Testis (tissue), 5 donors: ENCODE measurements at places on chromosomes 13 and 19.

GRCh38 chr13:108974686-108975085 is 345.3 kb downstream of the MYO16 start:
- H3K4me1 ChIP-seq = no peaks in the 10 kb centered on the region
- H3K4me3 ChIP-seq = no peak overlapping the region
- no peak overlapping the region for H3K27ac ChIP-seq
- H3K27me3 ChIP-seq = no peaks in the 10 kb centered on the region
- H3K36me3 ChIP-seq = no peaks in the 10 kb centered on the region
- no peak for DNase-seq

- H3K4me3 ChIP-seq = no peak overlapping the region
- peaks cover 35% of the 10 kb centered on the region for H3K4me1 ChIP-seq
- no peaks in the 10 kb centered on the region for H3K27me3 ChIP-seq
- H3K36me3 ChIP-seq = no peaks in the 10 kb centered on the region
Measured at GRCh38 chr19:55638864-55639359, 1.9 kb upstream of the ZNF580 start.

DNA sequence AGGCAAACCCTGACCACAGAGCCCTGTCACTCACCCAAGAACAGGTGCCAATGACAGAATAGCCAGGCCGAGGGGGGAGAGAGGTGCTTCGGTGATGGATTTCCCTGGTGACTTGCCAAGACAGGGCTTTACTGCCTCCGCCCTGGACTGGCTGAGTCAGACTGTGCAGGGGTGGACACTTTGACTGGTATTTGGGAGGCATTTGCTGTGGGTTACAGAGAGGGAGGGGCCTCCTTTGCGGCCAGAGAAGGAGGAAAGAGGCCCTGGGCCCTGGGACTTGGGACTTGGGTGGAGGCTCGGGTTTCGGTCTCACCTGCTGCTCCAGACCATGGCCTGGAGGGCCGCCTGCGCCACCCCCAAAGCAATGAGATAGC is 4.6 kb upstream of the EPS8L1 start:
- no peak overlapping the region for H3K4me3 ChIP-seq
- no peak overlapping the region for H3K27ac ChIP-seq
- no peak for DNase-seq

DNA sequence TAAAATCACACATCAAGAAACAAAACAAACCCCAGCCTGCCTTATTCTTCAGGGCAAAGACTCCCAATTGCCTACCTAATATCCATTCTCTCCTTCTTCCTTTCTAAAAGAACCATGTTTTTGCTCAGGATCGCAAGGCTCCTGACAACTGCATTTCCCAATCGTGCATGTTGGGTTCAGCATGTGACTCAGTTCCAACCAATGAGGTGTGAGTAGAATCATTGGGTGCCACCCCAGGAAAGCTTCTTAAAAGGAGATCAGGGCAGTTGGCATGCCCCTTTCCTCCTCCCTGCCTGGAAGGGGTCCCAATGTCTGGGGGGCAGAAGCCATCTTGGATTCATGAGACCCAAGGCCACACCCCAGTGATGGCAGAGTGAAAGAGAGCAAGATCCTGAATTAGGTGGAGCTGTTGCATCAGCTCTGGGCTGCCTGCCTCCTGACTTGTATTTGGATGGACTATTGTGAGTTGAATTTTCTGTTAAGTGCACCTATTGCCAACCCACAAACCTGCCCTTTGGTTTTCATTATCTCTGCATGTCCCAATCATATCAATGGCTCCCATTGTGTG is 26.0 kb upstream of the UBAC2 start:
- H3K27ac ChIP-seq = no peak overlapping the region
- H3K27me3 ChIP-seq = no peaks in the 10 kb centered on the region
- no peak overlapping the region for H3K4me3 ChIP-seq
- H3K36me3 ChIP-seq = no peaks in the 10 kb centered on the region
- no peak for DNase-seq

GRCh38 chr19:38221421-38221820 is 2.6 kb downstream of the DPF1 start:
- no peak for DNase-seq
- H3K36me3 ChIP-seq = no peaks in the 10 kb centered on the region
- H3K4me3 ChIP-seq = no peak overlapping the region
- H3K4me1 ChIP-seq = peaks cover 3% of the 10 kb centered on the region

- no peaks in the 10 kb centered on the region for H3K36me3 ChIP-seq
- H3K4me3 ChIP-seq = no peak overlapping the region
- DNase-seq = no peak
- no peak overlapping the region for H3K27ac ChIP-seq
- H3K27me3 ChIP-seq = no peaks in the 10 kb centered on the region
- H3K4me1 ChIP-seq = no peaks in the 10 kb centered on the region
Measured at GRCh38 chr13:60689076-60689475, 292.1 kb downstream of the TDRD3 start.

GRCh38 chr13:39215971-39216370 is 177.7 kb downstream of the NHLRC3 start:
- no peaks in the 10 kb centered on the region for H3K36me3 ChIP-seq
- no peak overlapping the region for H3K27ac ChIP-seq
- H3K27me3 ChIP-seq = no peaks in the 10 kb centered on the region
- no peak overlapping the region for H3K4me3 ChIP-seq
- H3K4me1 ChIP-seq = no peaks in the 10 kb centered on the region

- DNase-seq = no peak
- no peak overlapping the region for H3K27ac ChIP-seq
- no peaks in the 10 kb centered on the region for H3K27me3 ChIP-seq
- H3K4me1 ChIP-seq = peaks cover 7% of the 10 kb centered on the region
Measured at GRCh38 chr19:35777961-35778360, 2.6 kb downstream of the ARHGAP33 start.

DNA sequence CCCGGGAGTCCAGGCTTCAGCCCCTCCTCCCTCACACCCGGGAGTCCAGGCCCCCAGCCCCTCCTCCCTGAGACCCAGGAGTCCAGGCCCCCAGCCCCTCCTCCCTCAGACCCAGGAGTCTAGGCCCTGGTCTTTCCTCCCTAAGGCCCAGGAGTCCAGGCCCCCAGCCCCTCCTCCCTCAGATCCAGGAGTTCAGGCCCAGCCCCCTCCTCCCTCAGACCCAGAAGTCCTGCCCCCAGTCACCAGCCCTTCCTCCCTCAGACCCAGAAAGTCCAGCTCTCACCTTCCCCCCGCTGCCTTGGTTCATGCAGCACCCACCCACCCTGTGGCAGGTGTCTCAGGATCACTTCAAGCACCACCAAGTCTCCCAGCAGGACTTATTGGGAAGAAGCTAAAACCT is 14.1 kb downstream of the CYTH2 start:
- H3K4me3 ChIP-seq = no peak overlapping the region
- H3K4me1 ChIP-seq = no peaks in the 10 kb centered on the region
- H3K36me3 ChIP-seq = no peaks in the 10 kb centered on the region
- no peak overlapping the region for H3K27ac ChIP-seq

DNA sequence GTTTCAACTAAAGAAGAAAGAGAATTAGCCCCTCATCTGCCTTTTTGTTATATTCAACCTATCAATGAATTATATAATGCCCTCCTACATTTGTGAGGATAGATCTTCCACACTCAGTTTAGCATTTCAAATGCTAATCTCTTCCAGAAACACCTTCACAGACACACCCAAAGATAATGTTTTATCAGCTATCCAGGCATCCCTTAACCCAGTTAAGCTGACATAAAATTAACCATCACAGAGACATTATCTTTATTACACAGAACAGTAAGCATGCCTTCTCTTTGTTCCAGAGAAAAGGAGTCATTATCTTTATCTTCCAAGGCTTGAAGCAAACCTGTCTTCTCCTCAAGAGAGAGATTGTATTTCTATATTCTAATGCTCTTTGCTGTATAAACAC is 53.1 kb downstream of the PCDH20 start:
- no peak for DNase-seq
- no peaks in the 10 kb centered on the region for H3K4me1 ChIP-seq
- H3K36me3 ChIP-seq = no peaks in the 10 kb centered on the region
- H3K4me3 ChIP-seq = no peak overlapping the region

GRCh38 chr19:35461060-35461459 is 13.0 kb downstream of the FFAR2 start:
- no peaks in the 10 kb centered on the region for H3K27me3 ChIP-seq
- peaks cover 3% of the 10 kb centered on the region for H3K4me1 ChIP-seq
- H3K4me3 ChIP-seq = no peak overlapping the region
- H3K27ac ChIP-seq = no peak overlapping the region

- no peaks in the 10 kb centered on the region for H3K4me1 ChIP-seq
- H3K27ac ChIP-seq = no peak overlapping the region
- no peak overlapping the region for H3K4me3 ChIP-seq
- no peak for DNase-seq
- no peaks in the 10 kb centered on the region for H3K27me3 ChIP-seq
Measured at GRCh38 chr13:21355304-21355703, 103.8 kb downstream of the ZDHHC20 start.

GRCh38 chr19:51799034-51799773 is 4.2 kb downstream of the FPR3 start:
- H3K4me3 ChIP-seq = no peak overlapping the region
- peak; percentile 93 for DNase-seq
- no peaks in the 10 kb centered on the region for H3K36me3 ChIP-seq
- peaks cover 62% of the 10 kb centered on the region for H3K4me1 ChIP-seq

GRCh38 chr19:5588906-5589676 is 21.3 kb upstream of the TINCR start:
- no peak for DNase-seq
- H3K4me1 ChIP-seq = peaks cover 6% of the 10 kb centered on the region
- no peak overlapping the region for H3K4me3 ChIP-seq
- H3K27me3 ChIP-seq = no peaks in the 10 kb centered on the region
- no peaks in the 10 kb centered on the region for H3K36me3 ChIP-seq

DNA sequence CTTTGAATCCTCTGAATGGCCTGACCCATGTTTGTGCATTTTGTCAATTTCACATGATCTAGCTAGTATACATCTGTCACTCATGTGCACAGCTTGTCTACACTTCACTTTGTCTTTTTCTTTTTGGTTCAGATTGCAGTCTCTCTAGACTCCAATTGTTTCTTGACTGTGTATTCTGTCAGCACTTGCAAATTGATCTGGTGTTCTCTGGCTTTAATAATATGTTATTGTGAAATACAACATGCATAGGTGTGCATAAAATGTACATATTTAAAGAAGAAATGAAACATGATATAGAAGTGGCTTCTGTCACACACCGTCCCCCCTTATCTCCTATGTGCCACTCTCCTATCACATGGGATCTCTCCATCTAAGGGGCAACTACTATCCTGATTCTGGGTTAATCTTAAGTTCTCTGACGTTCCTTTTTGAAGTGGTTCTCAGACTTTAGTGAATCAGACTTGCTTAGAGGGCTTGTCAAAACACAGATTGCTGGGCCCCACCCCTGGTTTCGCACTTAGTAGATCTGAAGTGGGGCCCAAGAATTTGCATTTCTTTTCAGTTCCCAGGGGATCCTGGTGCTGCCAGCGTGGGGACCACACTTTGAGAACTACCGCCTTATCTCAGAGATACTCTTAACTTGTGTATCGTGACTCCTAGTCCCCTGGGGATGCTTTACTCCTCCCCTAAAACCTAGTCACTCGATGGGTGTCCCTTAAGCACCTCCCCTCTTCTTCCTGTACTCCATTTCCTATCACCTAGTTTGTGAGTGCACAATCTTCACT is 5.8 kb downstream of the KRTDAP start:
- no peaks in the 10 kb centered on the region for H3K4me1 ChIP-seq
- no peaks in the 10 kb centered on the region for H3K27me3 ChIP-seq
- H3K36me3 ChIP-seq = no peaks in the 10 kb centered on the region
- DNase-seq = no peak
- H3K27ac ChIP-seq = no peak overlapping the region
- no peak overlapping the region for H3K4me3 ChIP-seq

- H3K27ac ChIP-seq = no peak overlapping the region
- no peaks in the 10 kb centered on the region for H3K27me3 ChIP-seq
- H3K36me3 ChIP-seq = no peaks in the 10 kb centered on the region
- no peak for DNase-seq
- no peaks in the 10 kb centered on the region for H3K4me1 ChIP-seq
- no peak overlapping the region for H3K4me3 ChIP-seq
Measured at GRCh38 chr19:12527034-12527836, 24.0 kb downstream of the ZNF564 start.

DNA sequence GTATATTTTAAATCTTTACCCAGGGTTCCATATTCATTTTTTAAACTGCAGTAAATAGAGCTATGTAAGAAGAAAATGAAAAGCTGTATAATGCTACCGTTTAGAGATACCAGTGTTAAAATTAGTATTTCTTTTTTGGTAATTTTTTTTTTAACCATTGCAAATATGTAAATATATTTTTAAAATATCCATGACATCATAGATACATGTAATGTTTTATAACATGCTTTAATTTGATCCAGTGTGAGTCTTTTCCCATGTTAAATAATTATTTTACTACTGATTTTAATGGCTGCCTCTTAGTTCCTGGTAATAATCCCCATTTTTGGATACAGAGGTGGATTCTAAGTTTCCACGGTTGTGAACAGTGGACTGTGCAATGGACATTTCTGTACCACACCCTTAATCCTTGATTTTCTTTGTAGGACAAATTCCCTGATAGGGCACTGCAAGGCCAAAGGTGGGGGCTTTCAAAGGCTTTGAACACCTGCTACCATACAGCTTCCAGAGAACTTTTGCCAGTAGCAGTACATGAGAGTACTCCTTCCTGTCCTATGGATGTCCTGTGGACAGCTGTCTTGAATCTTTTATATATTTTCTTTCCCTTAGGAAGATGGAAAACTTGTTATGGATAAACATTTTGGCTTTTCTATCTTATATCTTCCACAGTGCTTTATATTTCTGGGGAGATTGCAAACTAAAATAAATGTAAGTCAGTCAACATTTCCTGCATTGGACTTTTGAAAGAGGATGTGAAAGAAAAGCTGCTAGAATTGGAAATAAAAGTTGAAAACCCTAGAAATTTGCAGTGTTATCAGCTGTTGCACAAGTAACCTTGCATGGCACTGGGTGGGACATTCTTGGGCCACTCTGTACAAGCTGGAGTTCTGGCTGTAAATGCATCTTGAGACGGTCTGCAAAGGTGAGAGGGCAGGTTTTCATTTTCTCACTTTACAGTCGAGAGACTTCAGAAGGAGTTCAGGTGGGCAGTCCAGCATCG is 46.8 kb downstream of the ARHGEF7 start:
- H3K36me3 ChIP-seq = no peaks in the 10 kb centered on the region
- H3K4me1 ChIP-seq = no peaks in the 10 kb centered on the region
- no peak overlapping the region for H3K4me3 ChIP-seq
- H3K27me3 ChIP-seq = no peaks in the 10 kb centered on the region
- H3K27ac ChIP-seq = no peak overlapping the region

DNA sequence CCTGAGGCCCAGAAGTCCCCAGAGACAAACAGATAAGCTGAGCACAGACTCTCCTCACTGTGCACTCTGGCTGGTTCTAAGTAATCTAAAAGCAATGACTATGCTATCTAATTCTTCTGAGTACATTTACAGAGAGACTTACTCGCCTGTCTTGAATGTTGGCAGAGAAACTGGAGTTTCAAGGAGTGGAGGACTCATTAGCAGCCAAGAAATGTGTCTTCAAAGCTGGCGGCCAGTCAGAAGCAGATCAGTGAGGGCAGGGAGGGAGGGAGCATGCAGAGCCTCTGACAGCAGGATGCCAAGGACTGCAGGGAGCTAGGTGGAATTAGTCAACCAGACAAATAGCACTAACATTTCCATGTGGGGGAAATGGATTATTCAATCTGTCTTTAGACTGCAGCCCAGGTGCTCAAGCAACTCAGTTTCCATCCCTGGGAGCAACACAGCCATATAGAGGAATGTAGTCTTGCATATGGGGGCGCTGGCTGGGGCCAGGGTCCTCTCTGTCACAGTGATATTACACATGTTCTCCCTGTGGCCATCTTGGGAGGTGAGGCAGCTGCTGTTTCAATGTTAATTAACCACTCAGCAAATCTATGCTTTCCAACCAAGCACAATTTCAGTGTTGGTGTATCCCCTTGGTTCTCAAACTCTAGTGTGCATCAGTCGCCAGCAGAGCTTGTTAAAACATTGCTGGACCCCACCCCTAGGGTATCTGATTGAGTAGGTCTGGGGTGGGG is 97.9 kb downstream of the CCNA1 start:
- no peaks in the 10 kb centered on the region for H3K4me1 ChIP-seq
- peak; percentile 16 for DNase-seq
- no peaks in the 10 kb centered on the region for H3K27me3 ChIP-seq
- no peak overlapping the region for H3K27ac ChIP-seq
- H3K4me3 ChIP-seq = no peak overlapping the region
